Muscle of leg (tissue), 16 donors: ENCODE measurements at places on chromosomes 4 and X. TPM values are rescaled to one million over a fixed set of nuclear protein-coding genes. Genes with fewer than 3 reads are reported as not detected.

DNA sequence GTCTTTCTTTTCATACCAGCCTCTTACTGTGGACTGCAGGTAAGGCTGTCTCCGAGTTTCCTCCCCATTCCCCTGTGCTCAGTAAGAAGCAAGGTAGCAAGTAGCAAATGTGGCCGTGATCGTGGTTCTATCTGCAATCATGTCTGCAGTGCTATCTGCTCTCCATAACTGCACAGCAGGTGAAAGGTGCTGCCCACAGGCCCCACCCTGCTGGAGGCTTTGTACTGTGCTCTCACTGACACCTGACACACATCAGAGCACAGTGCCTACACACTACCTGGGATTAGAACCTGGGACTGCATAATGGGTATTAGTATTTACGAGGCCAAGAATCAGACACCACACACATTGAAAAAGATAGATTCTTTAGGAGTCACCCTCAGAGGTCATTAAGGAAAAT lies 15.3 kb downstream of the PGRMC1 start:
- no peak for DNase-seq

Gene NUDT10
- 1.6 TPM for polyA plus RNA-seq

DNA sequence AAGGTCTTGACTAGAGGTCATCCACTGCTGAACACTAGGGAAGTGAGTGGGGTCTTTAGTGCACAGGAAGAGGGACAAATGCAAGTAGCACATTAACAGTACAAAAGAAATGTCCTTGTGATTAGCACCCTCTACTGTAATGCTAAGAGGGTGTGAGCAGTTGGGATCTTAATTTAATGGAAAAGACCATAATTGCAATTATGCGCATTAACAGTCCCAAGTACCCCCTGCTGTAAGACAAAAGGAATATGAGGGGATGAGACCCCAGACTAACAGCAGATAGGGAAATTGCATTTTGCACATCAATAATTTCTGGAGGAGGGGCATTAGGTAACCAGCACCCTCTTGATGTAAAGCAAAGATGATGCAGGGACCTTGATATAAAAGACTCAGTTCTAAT lies 285.0 kb downstream of the CHIC1 start:
- DNase-seq: no peak

GRCh38 chrX:39163581-39164126 lies 362.4 kb downstream of the MID1IP1 start:
- no peak for DNase-seq

GRCh38 chr4:1393866-1394265 lies 12.4 kb downstream of the NKX1-1 start:
- DNase-seq: no peak

- DNase-seq: no peak
These were observed 13.1 kb downstream of the PDGFC start for GRCh38 chr4:156958276-156959074.

DNA sequence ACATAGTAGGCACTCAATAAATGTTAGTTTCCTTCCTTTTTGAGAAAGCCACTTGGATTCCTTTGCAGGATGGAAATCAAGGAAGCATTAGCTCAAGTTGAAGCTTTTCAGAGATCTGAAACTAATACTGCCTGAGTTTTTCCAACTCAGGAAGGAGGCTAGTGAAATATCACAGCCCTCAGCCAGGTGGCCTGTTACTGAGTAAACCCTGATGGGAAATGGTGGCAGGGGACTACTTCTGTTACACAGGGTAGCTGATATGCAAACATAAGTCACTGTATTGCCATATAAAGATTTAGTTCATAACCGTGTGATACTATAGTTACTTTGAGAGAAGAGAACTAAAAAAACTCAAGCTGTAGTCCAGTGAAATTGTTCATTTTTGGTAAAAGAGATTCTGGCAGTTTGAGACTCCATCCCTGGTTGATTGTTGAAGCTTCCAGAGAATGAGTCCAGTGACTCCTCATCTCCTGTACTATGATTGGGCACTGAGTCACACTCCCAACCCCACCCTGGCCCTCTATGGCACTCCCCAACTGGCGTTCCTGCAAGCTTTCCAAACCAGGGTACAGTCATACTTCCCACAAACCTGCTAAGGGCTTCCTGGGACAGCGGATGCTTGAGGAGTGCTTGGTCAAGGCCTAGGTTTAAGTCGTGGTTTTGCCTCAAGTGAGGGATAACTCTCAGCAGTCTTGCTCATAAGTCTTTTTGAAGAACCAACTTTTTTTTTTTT lies 81.8 kb downstream of the MID1IP1 start:
- DNase-seq: no peak

GRCh38 chr4:156635051-156635450 lies 336.5 kb downstream of the PDGFC start:
- DNase-seq: no peak

DNA sequence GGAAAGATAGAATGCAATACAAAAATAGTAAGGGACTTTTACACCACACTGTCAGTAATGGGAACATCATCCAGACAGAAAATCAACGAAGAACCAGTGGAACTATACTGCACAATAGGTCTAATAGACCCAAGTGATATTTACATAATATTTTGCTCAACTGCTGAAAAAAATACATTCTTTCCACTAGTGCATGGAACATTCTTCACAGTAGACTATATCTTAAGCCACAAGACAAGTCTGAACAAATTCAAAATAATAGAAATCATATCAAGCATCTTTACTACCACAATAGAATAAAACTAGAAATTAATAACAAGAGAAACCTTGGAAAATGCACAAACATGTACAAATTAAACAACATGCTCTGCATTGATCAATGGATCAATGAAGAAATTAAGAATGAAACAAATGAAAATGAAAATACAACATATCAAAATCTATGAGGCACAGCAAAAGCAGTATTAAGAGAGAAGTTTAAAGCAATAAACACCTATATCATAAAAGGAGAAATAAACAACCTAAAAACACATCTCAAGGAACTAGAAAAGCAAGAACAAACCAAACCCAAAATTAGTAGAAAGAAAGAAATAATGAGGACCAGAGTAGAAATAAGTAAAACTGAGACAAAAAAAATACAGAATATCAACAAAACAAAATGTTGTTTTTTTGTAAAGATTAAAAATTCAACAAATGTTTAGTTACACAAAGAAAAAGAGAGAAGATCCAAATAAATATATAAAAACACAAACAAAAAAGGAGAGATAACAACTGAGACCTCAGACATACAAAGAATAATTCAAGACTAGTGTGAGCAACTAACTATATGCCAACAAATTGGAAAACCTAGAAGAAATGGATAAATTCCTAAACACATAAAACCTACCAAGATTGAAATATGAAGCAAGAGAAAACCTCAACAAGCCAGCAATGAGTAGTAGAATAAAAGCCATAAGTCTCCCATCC lies 51.5 kb upstream of the ANTXR2 start:
- DNase-seq: no peak

DNA sequence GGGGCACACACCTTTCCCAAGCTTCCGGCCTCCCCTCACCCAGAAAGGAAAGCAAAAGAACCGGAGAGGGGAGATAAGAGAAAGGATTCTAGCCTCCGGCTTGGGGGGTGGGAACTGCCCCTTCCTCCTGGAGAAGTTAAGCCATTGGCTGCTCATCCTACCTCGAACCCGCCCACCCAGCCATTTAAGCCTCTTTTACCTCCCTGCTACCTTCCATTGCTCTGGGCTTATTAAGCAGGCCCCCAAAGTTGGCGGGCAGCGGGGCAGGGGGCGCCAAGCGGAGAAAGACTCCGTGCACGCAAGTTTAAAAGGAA lies 2.3 kb downstream of the MAML3 start:
- DNase-seq: peak; percentile 94

Gene MFAP3L
- polyA plus RNA-seq: 2.1 TPM

GRCh38 chr4:88573995-88574394 lies 18.3 kb upstream of the HERC3 start:
- DNase-seq: peak; percentile 29

Gene MYOZ2
- 256 TPM for polyA plus RNA-seq

- DNase-seq: no peak
These were observed 128.0 kb downstream of the FRAS1 start for GRCh38 chr4:78185117-78185516.

Gene BTK
- polyA plus RNA-seq: 1.7 TPM

- DNase-seq: no peak
These were observed 622.7 kb downstream of the RAB28 start for GRCh38 chr4:12861422-12861821.

DNA sequence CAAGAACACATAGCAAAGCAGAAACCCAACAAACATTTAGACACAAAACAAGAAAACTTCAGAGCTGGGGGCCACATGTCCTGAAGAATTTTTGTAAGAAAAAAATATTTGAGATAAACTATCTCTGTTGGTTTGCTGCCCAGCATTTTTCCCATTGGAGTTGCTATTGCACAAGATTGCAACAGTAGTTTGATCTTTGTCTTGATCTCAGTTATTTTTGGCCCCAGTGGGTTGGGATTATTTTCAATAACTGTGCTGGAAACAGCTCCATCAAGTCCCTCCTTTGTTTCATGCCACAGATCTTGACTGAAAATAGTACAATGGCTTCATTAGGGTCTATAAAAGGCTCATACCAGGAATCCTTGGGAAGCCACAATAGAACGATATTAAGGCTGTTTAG lies 103.8 kb upstream of the RAI2 start:
- no peak for DNase-seq

Gene AKAP14
- not detected for polyA plus RNA-seq

DNA sequence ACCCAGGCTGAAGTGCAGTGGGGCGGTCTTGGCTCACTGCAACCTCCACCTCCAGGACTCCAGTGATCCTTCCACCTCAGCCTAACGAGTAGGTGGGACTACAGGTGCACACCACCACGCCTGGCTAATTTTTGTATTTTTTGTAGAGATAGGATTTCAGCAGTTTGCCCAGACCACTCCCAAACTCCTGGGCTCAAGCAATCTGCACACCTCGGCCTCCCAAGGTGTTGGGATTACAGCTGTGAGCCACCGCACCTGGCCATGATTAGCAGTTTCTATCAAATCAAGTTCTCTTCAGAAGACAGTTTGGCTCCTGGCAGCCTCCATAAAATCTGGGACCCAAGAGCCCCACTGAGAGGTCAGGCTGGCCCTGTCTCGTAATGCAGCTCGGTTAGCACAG lies 26.4 kb upstream of the TRIM2 start:
- DNase-seq: no peak

GRCh38 chrX:133415276-133416105 lies at the start of gene GPC4:
Gene GPC4 (minus strand): TSS chrX:133415489. CDS start chrX:133414965, 524 bp downstream.
- peak; percentile 89 for DNase-seq

GRCh38 chrX:133495464-133496391 lies 80.4 kb upstream of the GPC4 start:
- peak; percentile 96 for DNase-seq

Gene SPANXA2
- polyA plus RNA-seq: not detected

Gene FRG2
- polyA plus RNA-seq: not detected

Gene CLDN2
- polyA plus RNA-seq: 7.6 TPM

GRCh38 chr4:81436096-81436495 lies 35.6 kb downstream of the RASGEF1B start:
- no peak for DNase-seq

Gene PGRMC2
- 60.2 TPM for polyA plus RNA-seq

DNA sequence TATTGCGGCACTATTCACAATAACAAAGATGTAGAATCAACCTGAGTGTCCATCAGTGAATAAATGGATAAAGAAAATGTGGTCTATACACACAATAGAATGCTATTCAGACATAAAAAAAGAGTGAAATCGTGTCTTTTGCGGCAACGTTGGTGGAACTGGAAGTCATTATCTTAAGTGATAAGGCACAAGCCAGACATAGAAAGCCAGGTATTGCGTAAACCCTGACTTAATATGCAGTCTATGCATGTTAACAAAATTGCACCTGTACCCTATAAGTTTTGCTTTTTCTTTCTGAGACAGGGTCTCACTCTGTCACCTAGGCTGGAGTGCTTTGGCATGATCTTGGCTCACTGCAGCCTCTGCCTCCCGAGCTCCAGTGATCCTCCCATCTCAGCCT lies 28.6 kb downstream of the KIAA0232 start:
- DNase-seq: no peak

DNA sequence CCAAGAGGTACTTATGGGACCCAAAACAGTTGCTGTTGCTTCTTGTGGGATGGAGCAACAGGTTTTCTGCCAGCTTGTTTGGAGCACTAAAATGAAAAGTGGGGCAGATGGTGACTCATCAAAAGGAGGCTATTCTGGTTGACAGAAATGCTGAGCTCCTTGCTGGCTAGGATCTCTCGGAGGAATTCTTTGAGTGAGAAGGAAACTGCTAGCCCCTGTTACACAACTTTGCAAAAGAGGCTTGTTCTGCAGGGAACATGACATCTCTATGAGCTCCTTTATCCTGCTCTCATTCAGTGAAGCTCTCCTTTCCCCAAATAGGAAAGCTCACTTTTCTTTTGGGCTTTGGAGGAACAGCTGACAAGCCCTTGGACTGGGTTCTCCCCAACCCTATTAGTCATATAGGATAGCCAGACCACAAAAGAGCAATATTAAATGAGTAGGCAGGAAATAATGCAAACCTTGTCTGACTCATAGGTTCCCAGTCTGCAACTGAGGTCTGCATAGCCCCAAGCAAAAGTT lies 108.3 kb downstream of the CDS1 start:
- peak; percentile 43 for DNase-seq

Gene ADH4
- polyA plus RNA-seq: 0.65 TPM

Gene PAGE4
- polyA plus RNA-seq: not detected

- no peak for DNase-seq
These were observed 32.3 kb downstream of the TRIM61 start for GRCh38 chr4:164945146-164945545.

Gene POU4F2
- not detected for polyA plus RNA-seq

Gene MAGEB10
- polyA plus RNA-seq: not detected

DNA sequence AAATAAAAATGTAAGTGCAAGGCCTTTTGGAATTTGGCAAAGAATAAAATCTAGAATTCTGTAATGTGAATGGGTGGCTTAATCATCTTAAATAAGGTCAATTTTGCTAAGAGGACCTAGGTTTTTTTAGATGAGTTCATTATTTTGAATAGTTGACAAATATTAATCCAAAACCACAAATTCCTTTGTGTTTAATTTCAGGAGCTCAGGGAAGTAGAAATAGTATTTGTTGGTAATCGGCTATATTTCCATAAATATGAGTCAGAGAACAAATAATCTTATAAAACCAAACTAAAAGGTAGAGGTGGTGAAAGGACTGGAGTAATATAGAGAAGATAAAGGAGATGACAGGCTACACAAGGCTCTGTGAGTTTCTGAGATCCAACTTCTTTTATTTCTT lies 190.4 kb upstream of the TLL1 start:
- DNase-seq: no peak

Gene HERC5
- polyA plus RNA-seq: 1.8 TPM
